NCI-H524 (cell line): ENCODE measurements at places on chromosomes 13 and 19.

DNA sequence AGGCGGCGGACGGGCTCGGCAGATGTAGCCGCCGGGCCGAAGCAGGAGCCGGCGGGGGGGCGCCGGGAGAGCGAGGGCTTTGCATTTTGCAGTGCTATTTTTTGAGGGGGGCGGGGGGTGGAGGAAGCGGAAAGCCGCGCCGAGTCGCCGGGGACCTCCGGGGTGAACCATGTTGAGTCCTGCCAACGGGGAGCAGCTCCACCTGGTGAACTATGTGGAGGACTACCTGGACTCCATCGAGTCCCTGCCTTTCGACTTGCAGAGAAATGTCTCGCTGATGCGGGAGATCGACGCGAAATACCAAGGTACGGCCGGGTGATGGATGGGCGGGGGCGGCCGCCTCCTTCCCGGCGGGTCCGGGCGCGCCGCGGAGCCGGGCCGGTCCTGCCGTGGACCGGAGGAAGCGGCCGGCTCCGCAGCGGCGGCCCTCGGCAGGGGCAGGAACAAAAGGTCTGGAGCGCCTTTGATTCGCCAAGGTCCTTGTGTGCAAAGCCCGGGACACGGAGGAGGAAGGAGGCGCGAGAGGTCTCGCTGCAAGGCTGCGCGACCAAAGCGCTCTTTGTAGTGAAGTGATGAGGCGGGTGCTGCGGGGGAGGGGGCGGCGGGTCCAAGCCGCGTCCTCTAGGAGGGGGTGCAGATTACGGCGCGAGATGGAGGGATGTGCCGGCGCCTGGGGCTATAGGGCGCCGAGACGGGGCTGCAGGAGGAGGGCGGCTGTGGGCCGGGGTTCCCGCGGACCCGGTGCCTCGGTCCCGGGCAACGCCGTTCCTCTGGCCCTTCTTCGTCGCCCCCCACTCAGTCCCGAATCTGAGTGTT is 689 bp downstream of the ING1 start:
- DNase-seq: no peak

DNA sequence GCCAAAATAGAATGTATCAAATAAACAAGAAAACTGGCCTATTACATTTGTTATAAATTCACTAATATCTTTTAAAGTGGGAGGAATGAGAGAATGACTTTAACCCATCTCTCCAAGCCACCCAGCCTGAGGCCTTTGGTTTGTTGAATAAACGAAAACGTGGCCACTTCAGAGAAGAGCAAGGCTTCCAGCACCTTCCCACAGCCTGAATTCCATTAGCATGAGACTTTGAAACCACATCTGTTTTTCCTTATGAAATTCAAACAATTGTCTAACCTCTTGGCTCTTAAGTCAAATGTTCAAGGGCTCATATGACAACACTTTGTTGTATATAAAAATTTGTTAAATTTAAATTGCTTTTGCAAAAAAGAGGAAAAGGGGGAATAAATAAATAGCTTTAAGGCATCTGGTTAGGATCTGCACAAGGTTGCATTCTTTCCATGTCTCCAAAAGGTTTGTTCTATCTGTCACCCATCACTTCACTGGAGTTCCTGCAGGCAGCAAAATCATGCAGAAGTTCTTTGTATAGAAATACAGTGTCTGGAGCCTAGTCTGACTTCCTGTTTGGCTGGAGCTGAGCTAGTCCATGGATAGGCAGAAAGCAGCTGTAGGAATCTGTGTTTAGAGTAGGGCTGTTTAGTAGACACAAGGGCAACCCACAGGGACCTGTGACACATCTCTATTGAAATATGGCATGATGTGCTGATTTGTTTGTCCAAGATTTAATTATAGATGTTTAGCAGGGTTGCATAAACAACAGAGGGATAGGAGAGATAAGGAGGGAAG is 502.3 kb downstream of the KCTD12 start:
- DNase-seq: no peak

- no peak for DNase-seq
Observed at GRCh38 chr19:18842166-18842565, 10.4 kb downstream of the UPF1 start.

GRCh38 chr13:113029487-113030258 is 60.7 kb downstream of the MCF2L start:
- DNase-seq: no peak

- no peak for DNase-seq
Observed at GRCh38 chr13:41085961-41086585, 24.8 kb downstream of the WBP4 start.

DNA sequence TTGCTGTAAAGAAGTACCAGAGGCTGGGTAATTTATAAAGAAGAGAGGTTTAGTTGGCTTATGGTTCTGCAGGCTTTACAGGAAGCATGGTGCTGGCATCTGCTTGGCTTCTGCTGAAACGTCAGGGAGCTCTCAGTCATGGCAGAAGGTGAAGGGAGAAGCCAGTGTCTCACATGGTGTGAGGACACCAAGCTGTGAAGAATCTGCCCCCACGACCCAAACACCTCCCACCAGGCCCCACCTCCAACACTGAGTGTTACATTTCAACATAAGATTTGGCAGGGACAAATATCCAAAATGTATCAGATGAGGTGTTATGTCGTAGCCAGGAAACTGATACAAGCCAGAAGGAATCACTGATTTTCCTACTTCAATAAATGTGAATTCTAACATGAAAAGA is 136.5 kb downstream of the CYSLTR2 start:
- DNase-seq: no peak

DNA sequence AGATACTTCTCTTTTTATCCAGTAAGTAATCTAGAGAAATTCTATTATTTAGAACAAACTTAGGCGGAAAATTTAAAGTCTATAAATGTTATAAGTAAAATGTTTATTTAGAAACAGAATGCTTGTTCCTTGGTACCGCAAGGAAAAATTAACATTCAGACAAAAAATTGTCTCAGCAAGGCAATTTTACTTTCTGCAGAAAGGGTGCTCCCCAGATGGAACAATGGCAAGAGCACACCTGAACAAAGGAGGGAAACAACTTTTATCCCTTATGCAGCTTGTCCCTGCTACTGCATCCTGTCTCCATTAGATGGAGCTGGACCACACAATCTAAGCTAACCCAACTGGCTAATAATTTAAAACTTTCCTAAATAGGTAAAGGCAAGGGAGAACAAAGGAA is 6.5 kb upstream of the ZNF708 start:
- no peak for DNase-seq

GRCh38 chr19:54430306-54431254 is 15.3 kb downstream of the TTYH1 start:
- DNase-seq: peak; percentile 56

GRCh38 chr13:65856431-65856830 is 1373.7 kb downstream of the PCDH9 start:
- DNase-seq: no peak

DNA sequence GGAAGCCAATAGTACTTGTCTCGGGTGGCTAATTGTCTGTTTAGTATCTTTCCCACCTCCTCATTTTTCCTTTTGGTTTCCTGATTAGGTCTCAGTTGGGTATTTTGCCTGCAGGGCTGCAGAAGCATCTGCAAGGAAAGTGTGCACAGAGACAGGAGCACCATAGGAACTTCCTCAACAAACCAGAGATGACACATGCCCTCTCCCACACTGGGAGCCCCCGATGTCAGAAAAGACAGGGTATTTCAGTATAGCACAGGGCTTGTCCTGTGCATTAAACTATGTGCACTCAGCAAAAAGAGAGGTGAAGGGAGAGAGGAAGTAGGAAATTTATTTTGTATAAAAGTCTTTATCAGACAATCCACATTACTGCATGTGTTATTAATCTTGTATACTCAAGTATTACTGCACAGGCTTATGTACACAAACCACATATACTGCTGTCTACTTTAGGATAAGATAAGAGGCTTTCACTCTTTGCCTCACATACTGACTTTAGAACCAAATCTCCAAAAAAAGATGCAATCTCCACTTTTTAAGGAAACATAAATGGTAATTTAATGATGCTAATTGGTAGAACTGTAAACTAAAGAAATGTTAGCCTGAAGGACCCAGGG is 501.0 kb downstream of the FOXO1 start:
- no peak for DNase-seq

DNA sequence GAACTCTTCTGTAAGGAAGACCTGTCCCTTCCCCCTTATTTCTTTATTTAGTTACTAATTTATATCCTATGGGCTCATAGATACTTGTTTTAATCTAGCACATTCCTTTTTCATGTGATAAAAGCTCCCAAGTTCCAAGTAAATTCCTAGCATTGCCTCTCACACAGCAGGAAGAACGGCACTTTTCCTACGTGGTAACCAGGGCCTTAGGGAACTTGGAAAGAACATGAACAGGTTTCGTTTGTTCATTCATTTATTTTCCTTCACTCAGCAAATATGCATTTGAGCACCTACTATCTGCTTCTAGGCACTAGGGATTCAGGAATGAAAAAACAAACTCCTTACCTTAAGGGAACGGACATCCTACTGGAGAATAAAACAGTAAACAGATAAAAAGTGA is 125.1 kb downstream of the SIPA1L3 start:
- DNase-seq: no peak

DNA sequence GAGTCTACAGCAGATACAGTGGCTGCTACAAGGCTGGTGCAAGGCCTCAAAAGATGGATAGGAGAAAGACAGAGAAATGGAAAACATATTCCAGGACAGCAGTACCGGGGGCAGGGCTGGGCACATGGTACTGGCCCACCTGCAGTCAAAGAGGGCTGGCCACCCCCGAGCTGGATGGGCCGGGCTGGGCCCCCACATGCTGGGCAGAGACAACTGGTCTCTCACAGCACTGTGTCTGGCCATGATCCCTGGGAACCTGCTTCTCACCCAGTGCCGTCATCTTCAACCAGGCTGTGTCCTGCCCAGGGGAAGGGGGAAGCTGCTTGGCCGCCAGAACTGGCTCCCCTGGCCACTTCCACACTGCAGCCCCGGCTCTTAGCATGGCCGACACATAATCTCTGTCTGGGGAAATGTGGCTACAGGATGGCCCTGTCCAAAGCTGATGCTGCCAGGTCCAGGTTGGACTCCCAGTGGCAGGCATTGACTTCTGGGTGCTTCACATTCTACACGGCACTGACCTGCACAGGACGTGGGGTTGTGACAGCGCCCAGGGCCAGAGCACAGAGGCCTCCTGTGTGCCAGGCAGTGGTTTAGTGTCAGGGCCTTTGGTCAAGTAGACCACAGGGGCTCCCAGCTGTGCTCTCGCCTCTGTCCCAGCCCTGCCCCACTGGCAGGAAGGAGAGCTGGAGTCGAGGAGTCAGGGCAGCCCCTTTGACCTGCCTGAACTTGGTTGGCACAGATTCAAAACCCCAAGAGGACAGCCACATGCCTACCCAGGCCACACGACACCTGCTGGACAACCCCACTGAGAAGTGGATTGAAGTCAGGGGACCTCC is 21.7 kb downstream of the PEPD start:
- no peak for DNase-seq

DNA sequence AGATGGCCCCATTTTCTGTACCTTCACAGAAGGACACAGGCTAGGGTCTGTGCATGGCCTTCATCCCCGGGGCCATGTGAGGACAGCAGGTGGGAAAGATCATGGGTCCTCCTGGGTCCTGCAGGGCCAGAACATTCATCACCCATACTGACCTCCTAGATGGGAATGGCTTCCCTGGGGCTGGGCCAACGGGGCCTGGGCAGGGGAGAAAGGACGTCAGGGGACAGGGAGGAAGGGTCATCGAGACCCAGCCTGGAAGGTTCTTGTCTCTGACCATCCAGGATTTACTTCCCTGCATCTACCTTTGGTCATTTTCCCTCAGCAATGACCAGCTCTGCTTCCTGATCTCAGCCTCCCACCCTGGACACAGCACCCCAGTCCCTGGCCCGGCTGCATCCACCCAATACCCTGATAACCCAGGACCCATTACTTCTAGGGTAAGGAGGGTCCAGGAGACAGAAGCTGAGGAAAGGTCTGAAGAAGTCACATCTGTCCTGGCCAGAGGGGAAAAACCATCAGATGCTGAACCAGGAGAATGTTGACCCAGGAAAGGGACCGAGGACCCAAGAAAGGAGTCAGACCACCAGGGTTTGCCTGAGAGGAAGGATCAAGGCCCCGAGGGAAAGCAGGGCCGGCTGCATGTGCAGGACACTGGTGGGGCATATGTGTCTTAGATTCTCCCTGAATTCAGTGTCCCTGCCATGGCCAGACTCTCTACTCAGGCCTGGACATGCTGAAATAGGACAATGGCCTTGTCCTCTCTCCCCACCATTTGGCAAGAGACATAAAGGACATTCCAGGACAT is 7.0 kb upstream of the CEACAM7 start:
- DNase-seq: no peak

- DNase-seq: no peak
Observed at GRCh38 chr13:94254737-94255136, 224.7 kb downstream of the DCT start.

DNA sequence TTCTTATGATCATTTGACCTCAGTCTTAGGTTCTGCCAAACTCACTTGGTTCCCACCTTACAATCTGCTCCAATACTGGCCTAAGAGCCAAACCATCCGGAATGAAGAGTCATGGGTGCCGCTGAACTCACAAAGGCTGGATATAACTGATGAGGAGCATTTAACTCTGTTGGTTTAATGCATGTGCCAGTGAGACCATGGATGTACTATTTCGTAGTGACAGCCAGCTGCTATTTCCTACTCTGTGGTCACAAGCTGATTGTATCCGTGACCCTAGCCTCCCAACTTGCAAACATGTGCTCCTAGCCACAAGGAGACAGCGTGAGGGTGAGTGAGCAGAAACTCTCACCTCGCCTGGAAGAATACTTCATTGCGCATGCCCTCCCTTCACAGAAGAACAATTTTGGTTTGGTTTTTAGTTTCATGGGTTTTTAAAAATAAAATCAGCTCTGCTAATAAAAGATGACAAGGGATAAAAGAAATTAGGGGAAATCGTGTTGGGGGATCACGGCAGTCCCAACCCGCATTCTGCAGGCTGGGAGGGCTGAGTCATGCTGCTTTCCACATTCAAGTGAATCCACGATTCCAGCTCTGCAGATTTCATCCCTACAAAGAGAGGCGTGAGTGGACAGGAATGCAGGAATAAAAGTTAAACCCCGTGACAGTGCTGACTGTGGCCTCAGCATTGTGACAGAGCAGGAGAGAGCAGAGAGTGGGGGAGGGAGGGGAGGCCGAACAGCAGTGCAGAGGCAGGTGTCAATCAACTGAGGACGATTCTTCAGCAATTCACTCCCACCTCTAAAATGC is 66.8 kb upstream of the RAP2A start:
- DNase-seq: no peak

- DNase-seq: no peak
Observed at GRCh38 chr13:29210676-29211075, 384.8 kb downstream of the SLC7A1 start.

GRCh38 chr19:14090509-14091080 is at the start of gene SAMD1:
Gene SAMD1, minus strand, starts transcription at chr19:14090751.
- peak; percentile 82 for DNase-seq

DNA sequence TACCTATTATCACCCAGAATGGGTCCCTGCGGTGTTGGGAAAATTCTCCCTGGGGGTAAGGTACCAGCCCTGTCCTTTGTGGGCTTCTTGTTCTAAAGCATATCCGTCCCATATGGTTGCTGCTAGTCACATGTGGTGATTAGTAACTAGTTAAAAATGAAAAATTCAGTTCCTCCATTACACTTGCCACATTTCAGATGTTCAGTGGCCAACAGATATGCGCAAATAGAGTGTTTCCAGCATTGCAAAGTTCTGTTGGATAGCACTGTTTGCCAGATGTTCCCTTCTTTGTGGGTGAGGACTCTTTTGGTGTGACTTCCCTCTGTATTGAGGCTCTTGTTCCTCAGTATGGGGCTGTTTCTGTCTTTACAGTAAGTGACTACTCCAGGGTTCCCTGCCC is 3.8 kb downstream of the CNOT3 start:
- DNase-seq: no peak
